ENCODE measurements at places on chromosomes 5 and 9.

GRCh38 chr5:11531811-11532555 is 372.3 kb downstream of the CTNND2 start:
- no peak for DNase-seq

DNA sequence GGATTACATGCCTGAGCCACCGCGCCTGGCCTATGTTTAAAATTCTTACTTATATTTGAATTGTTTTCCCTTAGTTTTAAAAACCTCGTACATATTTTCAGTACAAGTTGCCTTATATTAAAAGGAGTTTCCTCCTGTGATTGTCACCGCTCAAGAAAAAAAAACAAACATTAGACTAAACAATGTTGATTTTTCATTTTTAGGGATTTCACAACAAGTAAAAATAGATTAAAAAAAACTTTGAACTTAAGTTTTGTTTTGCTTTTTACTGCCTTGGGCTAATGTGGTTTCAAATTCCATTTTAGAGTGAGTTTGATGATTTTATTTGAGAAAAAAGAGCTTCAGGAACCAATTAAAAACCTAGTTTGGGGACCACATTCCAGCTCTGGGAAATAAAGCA is 1196.6 kb upstream of the CDH18 start:
- no peak for DNase-seq

GRCh38 chr5:173961418-173961817 is 27.6 kb upstream of the C5orf47 start:
- DNase-seq: no peak

GRCh38 chr9:68685770-68686169 is 19.3 kb upstream of the PIP5K1B start:
- no peak for DNase-seq

DNA sequence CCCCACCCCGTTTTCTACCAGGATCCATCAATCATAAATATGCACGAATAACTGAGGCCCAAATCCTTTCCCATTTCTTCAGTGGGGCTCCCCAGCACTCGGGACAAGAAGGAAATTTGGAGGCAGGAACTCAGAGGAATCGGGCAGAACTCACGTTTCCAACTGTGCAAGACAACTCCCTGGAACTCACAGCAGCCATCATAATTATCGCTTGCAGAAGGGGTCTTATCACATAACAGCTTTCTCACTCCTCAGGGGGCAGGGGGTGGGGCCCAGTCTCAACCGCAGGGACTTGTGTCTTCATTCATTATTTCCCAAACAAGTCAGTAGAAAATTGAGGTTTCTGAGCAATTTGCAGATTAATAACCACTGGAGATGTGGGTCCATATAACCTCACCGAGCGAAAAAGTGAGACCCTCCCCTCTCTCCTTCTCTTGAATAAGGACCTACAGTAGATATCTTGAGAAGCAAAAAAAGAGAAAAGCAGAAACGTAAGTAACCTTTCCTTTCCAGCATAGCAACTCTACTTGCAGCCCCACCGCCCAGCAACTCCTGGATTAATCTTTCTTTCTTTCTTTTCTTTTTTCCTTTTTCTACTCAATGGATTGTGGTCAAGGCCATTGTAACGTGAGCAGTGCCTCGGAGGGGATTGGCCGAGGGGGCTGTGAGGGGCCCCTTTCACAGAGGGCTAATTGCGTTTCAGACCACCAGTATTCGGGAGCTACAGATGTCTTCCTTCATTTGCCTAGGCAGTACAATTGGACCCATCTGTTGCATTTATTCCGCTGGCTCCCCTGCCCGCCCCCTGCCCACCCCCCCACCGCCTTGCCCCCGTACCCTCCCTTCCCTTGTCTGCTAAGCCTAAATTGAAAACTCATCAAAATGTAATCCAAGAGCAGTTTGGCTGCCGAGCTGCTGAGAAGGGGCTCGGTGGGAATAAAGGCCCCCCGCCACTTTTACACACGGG is 24.7 kb upstream of the TIFAB start:
- no peak for DNase-seq

DNA sequence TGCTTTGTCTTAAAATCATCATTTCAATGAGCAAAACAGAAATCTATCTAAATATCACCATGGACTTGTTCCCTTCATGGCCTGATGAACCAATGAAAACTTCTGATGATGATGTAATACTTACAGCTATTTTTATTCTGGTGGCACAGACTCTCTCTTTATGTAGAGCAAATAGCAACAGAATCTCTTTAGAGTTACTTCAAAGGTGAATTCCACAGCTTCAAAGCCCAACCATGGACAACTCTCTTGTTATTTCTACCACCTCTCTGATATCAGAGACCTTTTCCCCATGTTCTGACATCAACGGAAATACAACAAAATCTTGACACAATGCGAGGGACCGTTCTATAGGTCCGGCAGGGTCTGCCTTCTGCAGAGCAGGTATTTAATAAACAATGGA is 70.1 kb downstream of the RETREG1 start:
- DNase-seq: no peak

- no peak for DNase-seq
Measured at GRCh38 chr9:130938652-130939404, at the start of gene FIBCD1. TSS of gene FIBCD1 (minus strand) at chr9:130939247. CDS start at chr9:130938607, 640 bp downstream.

DNA sequence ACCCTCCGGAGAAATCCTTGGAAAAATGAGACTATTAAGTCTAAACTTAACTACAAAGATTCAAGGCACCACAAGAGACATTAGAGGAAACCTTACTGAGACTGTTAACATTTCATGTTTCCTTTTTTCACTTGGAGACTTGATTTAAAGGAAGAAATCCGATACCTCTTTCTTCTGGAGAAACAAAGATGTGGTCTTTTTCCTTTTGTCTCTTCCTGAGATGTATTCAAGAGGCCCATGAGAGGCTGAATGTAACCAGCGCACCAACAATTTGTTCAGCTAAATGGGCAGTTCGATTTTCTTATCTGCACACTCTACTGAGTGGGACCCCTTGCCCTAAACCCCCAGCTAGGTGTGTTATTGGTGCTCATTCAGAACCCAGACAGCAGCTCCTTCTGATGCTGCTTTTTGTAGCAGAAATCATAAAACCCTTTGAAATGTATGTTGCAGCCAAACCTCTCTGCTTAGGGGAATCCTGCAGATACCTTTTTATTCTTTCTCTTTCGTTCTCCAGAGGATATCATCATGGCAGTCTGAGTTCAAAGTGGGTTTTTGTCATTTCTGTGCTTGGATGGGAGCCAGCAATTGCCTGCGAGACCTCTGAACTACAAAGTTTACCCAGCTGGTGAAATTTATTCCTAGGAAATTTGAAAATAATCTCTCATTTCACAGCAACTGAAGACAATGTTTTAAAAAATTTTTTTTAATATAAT is 41.9 kb upstream of the ACTBL2 start:
- DNase-seq: no peak

- DNase-seq: no peak
Measured at GRCh38 chr9:99299211-99300102, 77.4 kb downstream of the SEC61B start.

DNA sequence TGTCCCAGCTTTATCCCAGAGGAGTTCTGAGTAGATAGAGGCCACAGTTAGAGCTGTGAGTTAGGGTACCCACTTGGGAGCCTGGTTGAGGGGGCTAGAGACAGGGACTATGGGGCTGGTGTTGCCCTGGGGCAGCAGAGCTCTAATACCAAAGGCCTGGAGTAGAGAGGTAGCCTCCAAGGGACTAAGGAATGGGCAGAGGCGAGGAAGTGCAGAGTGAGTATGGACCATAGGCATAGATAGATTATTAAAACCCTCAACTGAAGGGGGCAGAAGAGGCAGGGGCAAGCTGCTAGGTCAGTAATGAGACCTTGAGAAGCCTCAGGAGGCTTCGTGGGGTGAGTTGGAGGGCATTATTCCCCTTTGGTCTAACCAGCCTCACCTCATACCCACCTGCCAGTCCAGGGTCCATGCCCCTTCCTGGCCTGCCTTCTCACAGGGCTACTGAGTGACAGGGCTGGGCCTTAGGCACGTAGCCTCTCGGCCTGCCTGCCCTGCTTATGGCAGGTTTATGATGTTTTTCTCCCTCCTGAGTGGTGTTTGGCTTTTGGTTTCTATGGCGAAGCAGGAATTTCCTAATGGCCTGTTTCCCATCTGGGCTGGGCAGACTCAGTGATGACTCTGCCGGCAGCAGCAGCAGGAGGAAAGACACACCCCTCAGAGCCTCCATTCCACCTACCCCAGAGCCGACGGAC is 8.0 kb downstream of the PDLIM4 start:
- DNase-seq: no peak

DNA sequence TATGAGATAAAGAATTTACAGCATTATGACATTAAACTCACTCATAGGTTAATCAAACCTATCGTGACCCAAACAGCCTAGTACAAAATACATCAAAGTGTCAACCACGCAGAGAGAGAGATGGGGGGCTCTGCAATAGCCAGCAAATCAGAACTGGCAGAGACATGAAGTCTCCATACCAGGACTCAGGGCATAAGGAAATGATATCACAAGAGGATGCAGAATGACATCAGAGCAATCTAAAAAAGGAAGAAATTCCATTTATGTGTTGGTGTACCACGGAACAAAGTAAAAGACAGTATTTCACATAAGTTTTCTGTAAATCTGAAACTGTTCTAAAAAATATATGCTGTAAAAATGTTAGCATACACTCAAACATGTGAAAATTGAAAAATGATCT is 24.6 kb downstream of the BICD2 start:
- no peak for DNase-seq

DNA sequence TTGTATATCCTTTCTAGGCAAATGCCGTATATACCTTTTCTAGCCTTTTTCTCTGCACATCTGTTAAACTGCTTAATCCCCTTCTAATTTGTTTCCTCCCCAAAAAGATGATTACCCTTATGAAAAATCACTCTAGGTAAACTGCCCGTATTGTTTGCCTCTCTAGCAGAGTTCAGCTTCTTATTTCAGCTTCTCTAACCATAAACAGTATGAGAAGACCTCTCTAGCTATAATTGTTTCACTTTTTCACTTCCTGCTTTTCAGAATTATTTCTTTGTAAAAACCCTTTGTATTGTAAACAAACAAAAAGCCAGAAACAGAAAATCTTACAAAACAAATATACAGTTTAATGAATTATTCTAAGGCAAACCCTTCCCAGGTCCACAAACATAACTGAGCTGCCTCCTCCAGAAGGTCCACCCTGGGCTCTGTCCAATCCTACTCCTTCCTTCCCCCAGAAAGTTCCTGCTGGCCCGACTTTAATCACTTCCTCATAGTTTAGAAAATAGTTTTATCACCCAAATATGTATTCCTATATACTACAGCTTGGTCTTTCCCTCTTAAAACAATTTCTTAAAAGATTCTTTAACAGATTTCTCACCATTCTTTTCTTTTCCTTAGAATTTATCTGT is 158.1 kb downstream of the FGF1 start:
- DNase-seq: no peak

DNA sequence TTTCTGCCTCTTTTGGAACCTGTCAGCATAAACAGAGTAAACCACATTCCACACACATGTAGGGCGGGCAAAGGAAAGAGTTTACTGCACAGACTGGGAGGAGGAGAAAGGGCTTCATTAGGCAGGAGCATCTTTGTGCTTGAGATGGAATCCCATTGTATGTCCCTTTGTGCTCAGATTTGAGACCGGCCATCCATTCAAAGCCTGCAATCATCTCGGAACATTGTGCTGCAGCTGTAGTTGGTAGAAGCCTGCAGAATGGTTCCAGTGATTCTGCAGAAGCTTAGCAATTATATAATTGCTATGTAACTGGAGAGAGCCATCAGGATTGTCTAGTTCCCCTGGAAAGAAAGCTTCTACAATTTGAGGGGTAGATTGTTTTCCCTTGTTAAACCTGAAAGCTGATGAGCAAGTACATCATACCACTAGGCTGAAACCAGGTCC is 16.5 kb downstream of the ZNF462 start:
- DNase-seq: no peak

GRCh38 chr5:131393498-131393968 is 129.7 kb downstream of the CDC42SE2 start:
- no peak for DNase-seq

- DNase-seq: no peak
Measured at GRCh38 chr5:143434261-143435209, 31.0 kb upstream of the NR3C1 start.

DNA sequence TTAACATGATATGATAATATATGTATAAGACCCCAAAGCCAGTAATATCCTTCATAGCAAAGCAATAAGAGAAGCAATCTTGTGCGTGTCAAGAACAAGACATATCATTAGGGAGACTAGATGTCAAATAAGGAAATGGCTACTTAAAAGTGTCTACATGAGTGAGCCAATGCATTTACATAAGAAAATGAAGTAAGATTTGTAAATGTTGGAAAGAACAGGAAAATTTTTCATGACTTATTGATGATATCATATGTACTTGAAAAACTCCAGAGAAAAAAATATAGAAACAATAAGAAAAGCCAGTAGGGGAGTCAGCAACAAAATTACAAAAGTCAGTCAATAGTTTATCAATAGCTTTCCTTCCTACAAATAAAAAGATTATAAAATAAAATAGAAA is 13.8 kb upstream of the MCTP1 start:
- no peak for DNase-seq

DNA sequence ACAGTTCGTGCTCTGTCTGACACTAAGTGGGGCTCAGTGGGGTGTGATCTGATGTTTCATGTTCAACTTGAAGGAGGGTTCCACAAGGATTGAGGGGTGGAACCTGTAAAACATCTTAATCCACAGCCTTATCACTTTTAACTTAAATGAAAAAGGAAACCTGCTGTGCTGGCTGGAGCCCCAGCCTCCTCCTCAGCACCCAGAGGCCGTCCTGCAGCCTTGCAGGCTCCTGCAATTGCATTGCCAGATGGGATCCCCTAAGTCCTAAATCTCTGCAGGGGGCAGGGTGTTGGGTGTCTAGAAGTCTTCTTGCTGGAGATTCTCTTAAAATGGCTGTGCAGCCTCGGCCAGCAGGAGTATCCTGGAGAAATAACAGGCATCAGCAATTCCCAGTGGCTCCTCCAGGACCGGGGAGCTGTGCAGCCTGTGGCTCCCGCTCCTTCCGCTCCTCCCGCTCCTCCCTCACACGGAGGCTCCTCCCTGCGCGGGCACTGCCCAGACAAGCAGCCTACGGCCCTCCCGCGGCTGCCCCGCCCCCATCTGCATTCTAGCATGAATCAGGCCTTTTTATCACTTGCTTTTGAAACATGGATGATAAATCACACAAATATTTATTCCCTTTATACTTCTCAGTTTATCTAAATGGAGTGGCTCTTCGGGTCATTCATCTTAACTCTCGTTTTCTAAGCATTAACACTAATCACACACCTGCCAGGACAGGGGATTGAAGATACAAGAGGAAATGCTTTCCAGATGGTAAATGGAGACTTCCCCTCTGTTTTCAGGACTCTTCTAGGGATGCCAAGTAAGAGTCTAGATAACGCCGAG is 131.0 kb downstream of the ADAMTS16 start:
- DNase-seq: peak; percentile 15

Data from NCI-H1092 (cell line).